ENCODE measurements at places on chromosomes 16 and 17.

GRCh38 chr17:20098314-20098713, 89.2 kb downstream of the SPECC1 start:
- DNase-seq, result no peak

DNA sequence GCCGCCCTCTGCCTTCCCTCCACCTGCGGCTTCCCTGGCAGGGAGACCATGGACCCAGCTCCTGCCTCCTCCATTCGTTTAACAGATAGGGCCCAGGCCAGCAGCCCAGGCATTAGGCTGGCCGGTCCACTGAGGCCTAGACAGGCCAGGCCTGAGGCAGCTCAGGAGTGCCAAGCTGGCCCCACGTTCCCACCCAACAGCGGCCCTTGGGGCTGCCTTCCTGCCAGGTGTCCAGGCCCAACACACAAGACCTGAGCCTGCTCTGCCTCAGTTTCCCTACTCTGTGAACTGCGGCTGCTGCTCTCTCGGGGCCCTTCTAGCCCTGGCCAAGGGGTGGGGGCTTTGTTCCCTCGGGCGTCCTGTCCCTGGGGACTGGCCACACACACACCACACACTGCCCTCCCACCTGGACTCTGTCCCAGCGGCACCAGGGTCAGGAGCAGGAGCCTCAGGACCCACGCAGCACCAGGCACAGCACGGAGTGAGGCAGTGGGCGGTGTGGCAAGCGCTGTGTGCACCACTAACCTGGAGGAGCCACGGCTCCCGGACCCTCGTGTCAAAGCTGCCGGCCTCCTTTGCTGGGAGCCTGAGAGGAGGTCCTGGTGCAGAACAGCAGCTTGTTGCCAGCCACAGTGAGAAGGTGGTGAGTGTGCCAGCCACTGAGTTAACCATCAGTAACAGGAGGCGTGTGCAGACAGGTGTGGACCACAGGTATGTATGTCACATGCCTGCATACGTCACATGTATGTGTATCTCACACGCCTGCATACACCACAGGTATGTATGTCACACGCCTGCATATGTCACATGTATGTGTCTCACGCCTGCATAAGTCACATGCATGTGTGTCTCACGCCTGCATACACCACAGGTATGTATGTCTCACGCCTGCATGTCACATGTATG, 14.6 kb upstream of the CDH15 start:
- no peak for DNase-seq

DNA sequence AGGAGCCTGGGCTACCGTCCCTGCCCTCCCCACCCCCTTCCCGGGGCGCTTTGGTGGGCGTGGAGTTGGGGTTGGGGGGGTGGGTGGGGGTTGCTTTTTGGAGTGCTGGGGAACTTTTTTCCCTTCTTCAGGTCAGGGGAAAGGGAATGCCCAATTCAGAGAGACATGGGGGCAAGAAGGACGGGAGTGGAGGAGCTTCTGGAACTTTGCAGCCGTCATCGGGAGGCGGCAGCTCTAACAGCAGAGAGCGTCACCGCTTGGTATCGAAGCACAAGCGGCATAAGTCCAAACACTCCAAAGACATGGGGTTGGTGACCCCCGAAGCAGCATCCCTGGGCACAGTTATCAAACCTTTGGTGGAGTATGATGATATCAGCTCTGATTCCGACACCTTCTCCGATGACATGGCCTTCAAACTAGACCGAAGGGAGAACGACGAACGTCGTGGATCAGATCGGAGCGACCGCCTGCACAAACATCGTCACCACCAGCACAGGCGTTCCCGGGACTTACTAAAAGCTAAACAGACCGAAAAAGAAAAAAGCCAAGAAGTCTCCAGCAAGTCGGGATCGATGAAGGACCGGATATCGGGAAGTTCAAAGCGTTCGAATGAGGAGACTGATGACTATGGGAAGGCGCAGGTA, 762 bp downstream of the CDK12 start:
- no peak for DNase-seq

DNA sequence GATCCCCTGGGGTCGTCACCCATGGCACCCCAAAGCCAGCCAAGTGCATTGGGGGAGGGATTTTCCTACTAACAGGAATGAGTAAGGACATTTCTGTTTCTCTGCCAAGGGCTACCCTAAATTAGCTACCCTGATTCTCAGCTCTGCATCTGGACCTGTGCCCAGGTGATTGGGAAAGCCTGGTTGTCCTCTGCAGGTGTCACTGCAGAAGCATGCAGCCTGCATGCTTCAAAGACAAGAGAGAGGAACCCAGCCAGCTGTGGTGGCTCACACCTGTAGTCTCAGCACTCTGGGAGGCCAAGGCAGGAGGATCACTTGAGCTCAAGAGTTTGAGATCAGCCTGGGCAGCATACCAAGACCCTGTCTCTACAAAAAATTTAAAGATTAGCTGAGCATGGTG, 19.6 kb downstream of the BEAN1 start:
- no peak for DNase-seq

- no peak for DNase-seq
Measured at GRCh38 chr16:23148166-23148512, 1.1 kb downstream of the USP31 start.

- peak; percentile 64 for DNase-seq
Measured at GRCh38 chr17:45127548-45128300, 4.6 kb downstream of the PLCD3 start.

DNA sequence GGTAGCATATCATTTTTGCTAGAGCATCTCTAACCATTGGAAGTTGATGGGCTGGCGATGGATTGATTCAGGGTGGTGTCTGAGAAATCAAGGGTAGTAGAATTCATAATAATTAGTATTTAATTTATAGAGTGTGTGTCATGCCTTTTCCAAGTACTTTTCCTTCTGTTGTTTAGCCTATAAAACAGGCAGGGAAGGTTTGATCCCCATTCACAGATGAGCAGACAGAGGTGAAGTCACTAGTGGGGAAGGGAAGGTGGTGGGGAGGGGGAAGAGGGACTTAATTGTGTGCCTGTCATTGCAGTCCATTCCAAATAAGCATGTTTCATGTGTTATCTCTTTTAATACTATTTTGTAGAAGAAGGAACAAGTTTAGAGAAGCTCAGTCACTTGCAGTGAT, 131.3 kb downstream of the MSI2 start:
- DNase-seq, result no peak

All from kidney tubule cell (primary cell).